Occipital lobe (tissue), 3 donors: ENCODE measurements at places on chromosomes 5 and 9. TPM values are rescaled to one million over a fixed set of nuclear protein-coding genes. Genes with fewer than 3 reads are reported as not detected.

Gene SPZ1
- total RNA-seq: not detected

Gene MEIKIN
- 1.7 TPM for total RNA-seq

Gene MAPKAP1
- total RNA-seq: 37.6 TPM

Gene IQGAP2
- total RNA-seq: 20.7 TPM

Gene MARCHF3
- total RNA-seq: 13.3 TPM
